ENCODE measurements at places on chromosomes 16 and 17. TPM values are rescaled to one million over a fixed set of nuclear protein-coding genes. Genes with fewer than 3 reads are reported as not detected.

GRCh38 chr17:7113273-7114071 is 1.1 kb downstream of the ASGR2 start:
- no peak for DNase-seq

The AURKB gene
- total RNA-seq, result 161 TPM

The TP53TG3D gene
- 1.1 TPM for total RNA-seq

The CACNG4 gene
- total RNA-seq, result not detected

The RHBDF2 gene
- total RNA-seq, result 22.8 TPM

DNA sequence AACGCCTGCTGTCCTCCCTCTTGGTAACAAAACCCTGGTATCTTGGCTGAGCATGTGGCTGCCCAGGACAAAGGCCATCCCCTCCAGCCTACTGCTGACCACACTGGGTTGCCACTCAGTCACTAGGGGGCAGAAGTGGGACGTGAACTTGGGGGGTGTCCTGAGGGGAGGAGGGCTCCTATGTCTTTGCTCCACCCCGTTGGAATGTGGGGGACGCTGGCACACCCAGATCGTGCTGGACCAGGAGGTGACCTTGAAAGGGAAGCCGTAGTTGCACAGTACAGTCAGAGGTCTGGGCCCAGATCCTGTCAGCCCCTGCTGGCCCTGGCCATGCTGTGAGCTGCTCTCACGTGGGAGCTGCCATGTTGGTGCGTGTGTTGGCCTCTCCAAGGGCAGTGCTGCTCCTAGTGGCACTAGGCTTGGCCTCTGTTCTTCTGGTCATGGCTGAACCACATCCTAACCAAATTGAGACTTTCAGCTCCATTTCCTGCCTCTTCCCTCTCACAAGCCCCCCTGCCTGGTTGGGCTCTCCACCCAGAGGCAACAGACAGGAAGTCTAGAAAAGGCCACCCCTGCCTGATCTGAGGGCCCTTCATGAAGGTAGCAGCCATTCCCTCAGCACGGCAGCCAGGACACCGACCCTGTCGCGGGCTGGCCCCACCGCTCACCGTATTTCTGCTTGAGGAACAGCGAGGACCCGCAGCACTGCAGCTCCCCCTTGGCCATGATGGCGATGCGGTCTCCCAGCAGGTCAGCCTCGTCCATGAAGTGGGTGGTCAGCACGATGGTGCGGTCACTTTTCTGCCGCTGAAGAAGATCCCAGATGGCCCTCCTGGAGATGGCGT is 29.0 kb upstream of the RNPS1 start:
- DNase-seq, result peak; percentile 39

GRCh38 chr17:1511756-1512321 is 4.6 kb downstream of the INPP5K start:
- no peak for DNase-seq

Measured in HT1080 (cell line).